PC-9 (cell line): ENCODE measurements at places on chromosomes 13 and 19.
A peak's percentile ranks its signal among the peaks of the same experiment; 100 is the strongest.

DNA sequence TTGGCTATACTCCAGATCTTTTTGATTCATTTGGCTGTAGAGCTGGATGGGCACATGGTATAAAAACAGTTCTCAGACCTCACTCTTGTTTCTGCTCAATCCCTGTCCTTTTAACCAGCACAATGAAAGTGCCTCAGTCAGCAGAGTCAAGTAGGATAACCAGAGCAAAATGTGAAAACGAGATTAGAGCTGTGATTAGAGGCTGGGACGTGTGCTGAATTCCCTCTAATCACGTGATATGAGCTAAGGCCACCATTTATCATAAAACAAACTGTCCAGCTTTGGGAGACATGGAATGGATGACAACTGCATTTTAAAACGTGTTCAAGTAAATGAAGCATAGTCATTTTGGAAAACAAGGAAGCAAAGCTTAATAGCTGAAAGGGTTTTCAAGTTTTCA, 54.1 kb downstream of the GJA3 start:
- no peak for DNase-seq

DNA sequence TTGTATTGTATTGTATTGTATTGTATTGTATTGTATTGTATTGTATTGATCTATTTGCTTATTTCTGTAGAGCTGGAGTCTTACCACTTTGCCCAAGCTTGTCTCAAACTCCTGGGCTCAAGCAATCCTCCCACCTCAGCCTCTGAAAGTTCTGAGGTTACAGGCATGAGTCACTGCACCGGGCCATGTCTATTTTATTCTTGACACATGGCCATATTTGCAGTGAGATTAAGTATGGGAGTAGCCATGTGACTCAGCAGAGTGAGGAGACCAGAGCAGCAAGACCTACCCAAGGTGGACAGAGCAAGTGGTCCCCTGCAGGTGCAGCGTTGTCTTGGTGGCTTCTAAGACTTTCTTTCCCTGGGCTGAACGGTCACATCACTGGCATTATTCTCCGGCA, 49.1 kb upstream of the UBAC2 start:
- peak; percentile 95 for DNase-seq

DNA sequence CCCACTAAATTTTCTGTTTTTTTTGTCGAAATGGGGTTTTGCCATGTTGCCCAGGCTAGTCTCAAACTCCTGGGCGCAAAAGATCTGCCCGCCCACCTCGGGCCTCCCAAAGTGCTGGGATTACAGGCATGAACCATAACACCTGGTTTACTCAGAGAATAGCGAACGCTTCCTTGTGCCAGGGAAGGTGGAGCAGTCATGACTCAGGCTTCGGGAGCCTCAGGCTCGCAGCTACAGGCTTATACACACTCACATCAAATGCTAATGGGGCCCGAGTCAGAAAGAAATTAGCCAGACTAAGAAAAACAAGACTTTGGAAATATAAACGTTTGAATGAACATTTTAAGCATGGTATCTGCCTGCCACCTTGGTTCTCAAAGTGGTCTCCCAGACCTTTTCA, 11.0 kb upstream of the TPT1 start:
- DNase-seq = peak; percentile 52

DNA sequence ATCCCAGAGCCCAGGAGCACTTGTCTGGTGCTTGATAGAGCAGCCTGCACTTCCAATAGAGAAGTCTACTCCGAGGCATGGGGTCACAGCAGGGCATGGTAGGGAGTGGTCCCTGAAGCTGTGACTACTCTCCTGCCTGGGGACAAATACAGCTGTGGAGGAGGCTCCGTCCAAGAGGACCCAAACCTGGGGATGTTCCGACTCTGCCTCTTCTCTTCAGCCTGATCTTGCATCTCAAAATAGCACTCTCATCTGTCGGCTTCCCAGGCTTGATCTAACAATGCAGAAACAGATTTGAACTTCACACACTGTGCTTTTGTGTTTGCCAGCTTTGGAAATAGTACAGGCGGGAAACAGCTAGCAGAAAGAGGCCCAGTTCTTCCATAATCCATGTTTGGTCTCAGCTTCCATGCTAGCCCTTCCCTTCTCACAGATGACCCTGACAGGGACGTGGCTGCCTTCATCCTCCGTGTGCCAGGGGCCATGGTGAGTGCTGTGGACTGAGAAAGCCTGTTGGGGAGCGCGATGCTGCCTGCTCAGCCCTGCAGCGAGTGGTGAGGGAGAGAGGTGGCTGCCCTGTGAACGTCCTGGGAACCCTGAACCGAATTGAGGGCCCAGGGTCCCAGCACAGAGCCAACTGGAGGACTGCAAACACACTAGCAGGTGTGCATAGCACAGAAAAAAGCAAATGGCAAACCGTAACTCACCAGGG, 150.3 kb upstream of the GPR12 start:
- no peak for DNase-seq

- DNase-seq = no peak
Measured at GRCh38 chr19:2774953-2775555, 8.0 kb downstream of the SGTA start.

- DNase-seq = no peak
Measured at GRCh38 chr19:10190026-10190425, 4.7 kb downstream of the DNMT1 start.

DNA sequence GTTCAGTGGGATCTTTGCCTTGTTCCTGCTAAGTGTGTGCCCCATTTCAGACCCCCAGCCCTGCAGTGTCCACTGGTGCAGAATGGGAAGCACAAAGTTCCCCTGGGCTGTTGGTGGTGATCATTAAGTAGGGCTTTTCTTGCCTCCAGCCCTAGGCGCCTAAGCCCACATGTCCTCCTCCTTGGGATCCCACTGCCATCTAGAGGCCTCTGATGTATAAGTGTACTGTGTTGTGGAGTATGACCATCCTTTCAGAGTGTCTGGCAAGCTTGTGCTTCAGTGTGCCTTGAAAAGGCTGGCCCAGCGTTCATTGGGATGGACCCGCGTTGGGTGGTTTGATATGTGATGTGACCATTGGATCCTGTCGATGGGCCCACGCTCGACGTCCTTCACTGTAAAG, 71.2 kb downstream of the WASF3 start:
- no peak for DNase-seq

GRCh38 chr13:38180670-38181069, 169.0 kb upstream of the UFM1 start:
- no peak for DNase-seq
